ENCODE measurements at places on chromosomes 6 and 20. TPM values are rescaled to one million over a fixed set of nuclear protein-coding genes. Genes with fewer than 3 reads are reported as not detected.
A peak's percentile ranks its signal among the peaks of the same experiment; 100 is the strongest.

DNA sequence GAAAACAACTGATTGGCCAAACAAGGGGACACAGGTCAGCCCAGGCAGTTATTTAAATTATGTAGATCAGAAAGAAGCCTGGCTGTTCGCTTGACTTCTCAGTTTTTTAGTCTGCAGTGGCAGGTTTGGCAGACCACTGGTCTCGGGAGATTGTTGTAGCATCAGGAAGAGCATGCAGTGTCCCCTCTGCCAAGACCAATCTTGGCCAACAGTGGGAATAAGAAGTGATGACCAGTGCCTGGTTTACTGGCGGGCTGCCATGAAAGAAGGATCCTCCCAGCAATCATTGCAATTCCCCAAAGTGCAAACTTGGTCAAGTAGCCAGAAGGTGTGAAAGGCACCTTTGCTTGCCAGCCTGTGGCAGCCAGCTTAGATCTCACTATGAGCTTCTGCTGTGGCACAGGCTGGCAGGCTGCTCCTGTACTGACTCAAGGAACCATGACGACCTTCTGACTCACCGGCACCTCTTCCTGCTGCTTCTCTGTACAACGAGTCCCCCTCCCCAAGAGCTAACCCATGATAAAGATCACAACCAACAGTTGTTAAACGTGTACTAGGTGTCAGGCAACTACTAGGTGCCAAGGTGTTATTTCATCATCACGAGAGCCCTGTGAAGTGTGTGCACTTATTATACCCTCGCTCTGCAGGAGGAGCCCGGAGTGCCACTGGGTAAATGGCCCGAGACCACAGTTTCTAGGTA, 76.8 kb upstream of the DUSP22 start:
- peak overlapping the region; percentile 10 for H3K4me3 ChIP-seq
- peaks cover 56% of the 10 kb centered on the region for H3K4me1 ChIP-seq
- H3K27me3 ChIP-seq = no peaks in the 10 kb centered on the region
- peak overlapping the region; percentile 51 for H3K27ac ChIP-seq
- DNase-seq = peak; percentile 80
- H3K36me3 ChIP-seq = peaks cover 5% of the 10 kb centered on the region

GRCh38 chr6:44731485-44732095, 344.1 kb downstream of the CDC5L start:
- H3K27me3 ChIP-seq = no peaks in the 10 kb centered on the region
- DNase-seq = no peak
- H3K4me3 ChIP-seq = no peak overlapping the region
- peaks cover 8% of the 10 kb centered on the region for H3K4me1 ChIP-seq
- H3K36me3 ChIP-seq = no peaks in the 10 kb centered on the region

GRCh38 chr6:21946298-21946783, 350.5 kb downstream of the PRL start:
- no peaks in the 10 kb centered on the region for H3K27me3 ChIP-seq
- H3K36me3 ChIP-seq = no peaks in the 10 kb centered on the region
- H3K4me1 ChIP-seq = no peaks in the 10 kb centered on the region
- DNase-seq = no peak
- H3K4me3 ChIP-seq = no peak overlapping the region

DNA sequence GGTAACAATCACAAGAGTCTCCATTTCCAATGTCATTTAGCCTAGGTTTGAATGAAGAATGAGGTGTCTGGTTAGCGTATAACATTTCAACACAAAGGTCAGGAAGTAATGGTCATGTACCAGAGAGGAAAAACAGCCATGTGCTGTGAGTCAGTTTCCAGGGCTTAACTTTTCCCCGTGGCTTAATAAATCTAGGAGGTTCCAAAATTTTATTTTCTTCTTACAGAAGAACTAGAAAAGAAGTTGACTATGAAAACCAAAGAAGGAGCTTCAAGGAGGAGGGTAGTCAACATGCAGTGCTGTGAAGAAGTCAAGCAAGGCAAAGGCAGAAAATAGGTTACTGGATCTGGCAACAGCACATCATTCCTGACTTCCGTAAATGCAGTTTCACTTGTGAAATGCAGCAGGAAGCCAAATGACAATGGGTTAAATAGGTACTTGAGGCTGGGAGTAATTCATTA, 8.4 kb upstream of the GABRR2 start:
- H3K27ac ChIP-seq = no peak overlapping the region
- DNase-seq = no peak
- no peaks in the 10 kb centered on the region for H3K27me3 ChIP-seq
- H3K4me3 ChIP-seq = no peak overlapping the region
- H3K36me3 ChIP-seq = peaks cover 4% of the 10 kb centered on the region

DNA sequence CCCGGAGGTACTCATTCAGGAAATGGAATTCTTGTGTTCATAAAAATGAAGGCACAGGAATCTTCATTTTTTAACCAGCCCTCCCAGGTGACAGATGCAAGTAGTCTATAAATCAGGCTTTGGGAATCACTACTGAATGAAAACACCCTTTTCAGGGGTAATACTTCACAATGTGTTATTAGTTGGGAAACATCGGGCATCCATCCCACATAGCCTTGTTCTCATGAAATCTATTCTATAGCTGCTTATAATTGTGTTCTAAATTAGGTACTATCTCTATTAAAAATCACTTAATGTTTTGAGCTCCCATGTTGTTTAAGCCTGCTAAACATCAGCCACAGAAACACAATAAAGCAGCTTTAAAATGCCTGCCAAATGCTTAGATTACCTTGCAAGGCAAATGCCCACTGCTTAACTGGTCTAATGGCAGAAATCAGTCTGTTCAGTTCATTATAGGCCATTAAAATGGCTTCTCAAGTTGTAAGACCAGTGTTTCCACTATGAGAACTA, 94.9 kb downstream of the L3MBTL3 start:
- H3K27ac ChIP-seq = no peak overlapping the region
- H3K4me3 ChIP-seq = no peak overlapping the region
- peaks cover 23% of the 10 kb centered on the region for H3K36me3 ChIP-seq
- H3K27me3 ChIP-seq = no peaks in the 10 kb centered on the region
- DNase-seq = no peak

GRCh38 chr6:10526156-10526555, 5.0 kb downstream of the GCNT2 start:
- no peaks in the 10 kb centered on the region for H3K36me3 ChIP-seq
- no peak for DNase-seq
- H3K4me1 ChIP-seq = peaks cover 30% of the 10 kb centered on the region

SPATA25 gene
- total RNA-seq = 1.0 TPM

DNA sequence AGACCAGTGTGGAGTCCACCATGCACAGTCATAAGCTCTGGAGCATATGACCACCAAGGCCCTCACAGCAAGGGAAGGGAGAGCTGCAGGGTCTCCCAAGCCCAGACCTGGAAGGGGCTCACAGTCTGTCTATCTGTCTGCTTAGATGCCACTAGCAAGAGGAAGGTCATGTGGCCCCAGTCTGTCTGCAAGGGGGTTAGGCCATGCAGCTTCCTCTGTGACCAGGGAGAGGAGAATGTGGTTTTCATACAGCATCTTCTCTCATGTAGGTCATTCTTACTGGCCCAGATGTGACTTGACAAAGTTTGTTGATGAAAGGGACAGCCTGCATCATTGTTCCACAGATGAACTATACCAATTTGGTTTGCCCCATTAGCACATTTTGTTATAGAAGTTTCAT, 260.8 kb downstream of the FARS2 start:
- no peak overlapping the region for H3K4me3 ChIP-seq
- peak overlapping the region; percentile 19 for H3K27ac ChIP-seq
- no peak for DNase-seq
- H3K36me3 ChIP-seq = no peaks in the 10 kb centered on the region
- H3K4me1 ChIP-seq = peaks cover 40% of the 10 kb centered on the region

RAET1E gene
- total RNA-seq = not detected

Data from natural killer cell treated with Interleukin-12 subunit alpha and Interleukin-12 subunit beta and Interleukin-15 and Interleukin-18, amount 100 ng/mL, for 72 hours (primary cell).